Mesenchymal stem cell (in vitro differentiated cells and primary cell): ENCODE measurements at places on chromosomes 6 and 20.

- no peak overlapping the region for H3K4me3 ChIP-seq
- H3K27ac ChIP-seq: no peak overlapping the region
- no peaks in the 10 kb centered on the region for H3K36me3 ChIP-seq
- H3K4me1 ChIP-seq: peaks cover 2% of the 10 kb centered on the region
- peak; percentile 81 for DNase-seq
Observed at GRCh38 chr20:47389867-47390347, 33.4 kb upstream of the ZMYND8 start.

DNA sequence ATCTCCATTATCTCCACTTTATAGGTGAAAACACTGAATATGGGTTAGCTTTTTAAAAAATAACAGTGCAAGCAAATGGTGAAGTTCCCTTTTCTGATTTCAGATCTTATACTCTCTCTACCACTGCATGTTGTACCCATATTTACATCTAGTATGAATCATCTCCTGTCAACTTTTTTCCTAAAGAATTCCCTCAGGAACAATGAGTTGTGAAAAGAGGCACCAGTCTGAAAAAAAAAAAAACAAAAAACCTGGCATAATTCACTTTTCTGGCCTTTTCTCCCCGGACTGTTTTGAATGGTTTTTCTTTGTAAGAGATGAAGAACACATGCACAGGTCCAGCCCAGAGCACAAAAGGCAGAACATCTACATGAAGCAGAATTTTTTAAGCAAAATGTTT, 596.0 kb downstream of the COL12A1 start:
- no peak overlapping the region for H3K27ac ChIP-seq
- peaks cover 2% of the 10 kb centered on the region for H3K4me1 ChIP-seq
- no peak for DNase-seq
- H3K27me3 ChIP-seq: no peaks in the 10 kb centered on the region

GRCh38 chr20:17480696-17481095, 50.5 kb downstream of the BFSP1 start:
- no peak for DNase-seq
- H3K4me1 ChIP-seq: no peaks in the 10 kb centered on the region
- H3K36me3 ChIP-seq: no peaks in the 10 kb centered on the region
- H3K27me3 ChIP-seq: peaks cover 10% of the 10 kb centered on the region
- H3K27ac ChIP-seq: no peak overlapping the region

DNA sequence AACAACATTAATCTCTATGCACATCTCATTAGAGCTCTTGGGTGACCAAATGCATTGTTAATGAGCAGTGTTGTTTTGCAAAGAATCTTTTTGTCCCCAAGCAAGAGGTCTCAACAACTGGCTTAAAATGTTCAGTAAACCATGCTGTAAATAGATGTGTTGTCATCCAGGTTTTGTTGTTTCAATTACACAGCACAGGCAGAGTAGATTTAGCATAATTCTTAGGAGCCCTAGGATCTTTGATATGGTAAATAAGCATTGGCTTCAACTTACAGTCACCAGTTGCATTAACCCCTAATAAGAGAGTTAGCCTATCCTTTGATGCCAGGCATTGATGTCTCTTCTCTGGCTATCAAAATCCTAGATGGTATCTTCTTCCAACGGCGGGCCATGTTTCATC, 23.3 kb downstream of the NUP153 start:
- H3K27me3 ChIP-seq: no peaks in the 10 kb centered on the region
- H3K4me3 ChIP-seq: no peak overlapping the region
- DNase-seq: no peak
- peaks cover 3% of the 10 kb centered on the region for H3K36me3 ChIP-seq
- no peak overlapping the region for H3K27ac ChIP-seq

DNA sequence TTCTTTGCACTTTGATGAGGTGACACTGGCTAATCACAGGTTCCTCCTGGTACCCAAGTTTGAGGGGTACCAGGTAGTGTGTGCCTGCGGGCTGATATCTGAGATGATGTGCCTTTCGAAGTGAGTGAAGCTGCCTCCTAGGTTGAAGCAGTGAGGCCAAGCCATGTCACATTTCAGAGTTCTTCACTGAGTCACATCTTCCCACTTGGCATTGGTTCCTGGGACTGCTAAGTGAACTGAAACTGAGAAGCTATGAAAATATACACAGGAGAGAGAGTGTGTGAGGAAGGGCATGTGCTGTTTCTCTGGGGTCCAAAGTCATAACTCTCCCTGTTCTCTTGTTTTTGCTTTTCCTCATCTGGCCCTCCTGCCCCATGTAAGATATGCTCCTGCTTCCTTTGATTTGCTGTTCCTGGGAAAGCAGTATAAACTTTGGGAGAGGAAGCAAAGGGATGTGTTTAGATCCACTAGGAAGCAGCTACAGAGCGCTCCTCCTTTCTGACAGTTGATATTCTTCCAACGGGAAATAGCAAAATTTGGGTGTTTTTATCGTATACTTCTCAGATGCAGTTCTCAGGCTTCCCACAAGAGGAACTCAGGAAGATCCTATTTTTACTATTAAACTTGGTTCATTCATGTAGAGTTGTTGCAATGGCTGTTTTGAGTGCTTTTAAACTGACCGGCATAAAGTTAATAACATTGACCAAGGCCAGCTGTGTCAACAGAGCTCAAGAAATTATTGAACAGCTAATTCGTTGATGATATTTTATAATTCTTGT, 153.7 kb downstream of the MOXD1 start:
- H3K27ac ChIP-seq: peak overlapping the region; percentile 64
- H3K27me3 ChIP-seq: no peaks in the 10 kb centered on the region
- H3K4me3 ChIP-seq: no peak overlapping the region

GRCh38 chr6:99614430-99615186, 8.0 kb downstream of the PRDM13 start:
- H3K27me3 ChIP-seq: peaks cover 98% of the 10 kb centered on the region
- DNase-seq: no peak
- peak overlapping the region; percentile 66 for H3K4me3 ChIP-seq
- H3K27ac ChIP-seq: no peak overlapping the region

GRCh38 chr20:37729452-37729851, 35.6 kb downstream of the CTNNBL1 start:
- H3K27me3 ChIP-seq: no peaks in the 10 kb centered on the region
- no peak overlapping the region for H3K4me3 ChIP-seq
- no peak for DNase-seq
- peaks cover 2% of the 10 kb centered on the region for H3K4me1 ChIP-seq
- no peak overlapping the region for H3K27ac ChIP-seq
- peaks cover 13% of the 10 kb centered on the region for H3K36me3 ChIP-seq

DNA sequence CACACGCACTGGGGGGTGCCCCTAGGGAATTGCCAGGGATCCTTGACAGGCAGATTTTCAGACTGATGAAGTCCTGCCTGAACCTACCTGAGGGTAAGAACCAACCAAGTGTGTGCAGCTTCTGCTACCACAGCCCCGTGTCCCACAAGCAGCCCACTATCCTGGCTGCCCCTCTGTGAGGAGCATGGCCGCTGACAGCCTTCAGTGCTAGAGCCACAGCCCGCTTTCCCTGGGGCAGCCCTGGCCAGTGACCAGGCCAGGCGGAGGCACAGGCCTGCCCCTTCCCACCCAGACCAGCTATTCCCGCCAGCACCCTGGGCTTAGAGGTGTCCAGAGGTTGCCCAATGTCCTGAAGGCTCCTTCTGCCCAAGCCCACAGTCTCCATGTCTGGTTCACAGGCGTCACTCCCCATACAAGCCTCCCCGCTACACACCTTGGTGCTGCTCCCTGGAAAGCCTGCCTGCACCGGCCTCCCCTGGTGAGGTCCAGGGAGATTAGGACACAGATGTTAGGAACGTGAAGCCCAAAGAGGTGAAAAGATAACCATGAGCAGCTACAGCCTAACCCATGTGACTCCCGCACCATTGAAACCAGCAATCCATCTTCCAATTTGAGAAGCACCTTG, 207.0 kb downstream of the SYNDIG1 start:
- no peak overlapping the region for H3K4me3 ChIP-seq
- no peaks in the 10 kb centered on the region for H3K27me3 ChIP-seq
- no peak for DNase-seq
- H3K4me1 ChIP-seq: peaks cover 23% of the 10 kb centered on the region
- H3K27ac ChIP-seq: no peak overlapping the region
- no peaks in the 10 kb centered on the region for H3K36me3 ChIP-seq

- H3K36me3 ChIP-seq: no peaks in the 10 kb centered on the region
- no peak overlapping the region for H3K27ac ChIP-seq
- no peaks in the 10 kb centered on the region for H3K4me1 ChIP-seq
- DNase-seq: peak; percentile 31
- no peaks in the 10 kb centered on the region for H3K27me3 ChIP-seq
Observed at GRCh38 chr6:81731814-81732213, 20.7 kb downstream of the TENT5A start.

GRCh38 chr20:41334443-41335421, 5.9 kb upstream of the LPIN3 start:
- H3K27me3 ChIP-seq: no peaks in the 10 kb centered on the region
- DNase-seq: no peak
- H3K4me1 ChIP-seq: peaks cover 10% of the 10 kb centered on the region
- H3K27ac ChIP-seq: peak overlapping the region; percentile 55

DNA sequence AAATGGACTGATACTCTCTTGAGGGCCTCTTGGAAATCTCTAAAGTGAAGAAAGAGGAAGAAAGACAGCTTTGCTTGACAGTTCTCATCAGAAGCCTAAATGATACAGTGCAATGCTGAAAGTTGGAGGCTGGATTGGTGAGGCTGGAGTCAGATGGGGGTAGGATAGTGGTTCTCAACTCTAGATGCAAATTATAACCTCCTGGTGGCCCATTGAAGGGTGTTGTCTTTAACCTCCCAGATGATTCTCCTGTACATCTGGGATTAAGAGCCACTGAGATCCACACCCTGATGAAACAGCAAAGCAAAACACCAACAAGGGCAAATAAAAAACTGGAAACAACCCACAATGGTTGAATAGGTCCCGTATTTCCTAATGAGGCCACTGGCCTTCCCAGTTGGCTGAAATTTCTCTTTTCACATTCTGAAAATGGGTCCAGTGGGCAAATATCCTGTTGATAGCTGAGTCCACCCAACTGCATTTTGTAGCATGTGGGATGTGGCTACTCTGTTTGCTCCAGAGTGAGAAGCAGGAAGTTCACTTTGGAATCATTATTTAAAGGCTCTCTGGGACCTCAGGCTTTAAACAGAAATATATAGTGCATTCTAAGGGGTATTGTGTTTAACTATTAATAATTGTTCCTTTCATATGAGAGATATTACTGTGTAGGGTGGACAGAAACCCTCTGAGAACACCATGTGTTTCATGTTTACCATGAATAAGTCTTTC, 208.1 kb downstream of the SOX4 start:
- no peaks in the 10 kb centered on the region for H3K27me3 ChIP-seq
- H3K4me1 ChIP-seq: peaks cover 4% of the 10 kb centered on the region
- no peaks in the 10 kb centered on the region for H3K36me3 ChIP-seq
- H3K4me3 ChIP-seq: no peak overlapping the region
